ENCODE measurements at places on chromosomes 6 and 20.

DNA sequence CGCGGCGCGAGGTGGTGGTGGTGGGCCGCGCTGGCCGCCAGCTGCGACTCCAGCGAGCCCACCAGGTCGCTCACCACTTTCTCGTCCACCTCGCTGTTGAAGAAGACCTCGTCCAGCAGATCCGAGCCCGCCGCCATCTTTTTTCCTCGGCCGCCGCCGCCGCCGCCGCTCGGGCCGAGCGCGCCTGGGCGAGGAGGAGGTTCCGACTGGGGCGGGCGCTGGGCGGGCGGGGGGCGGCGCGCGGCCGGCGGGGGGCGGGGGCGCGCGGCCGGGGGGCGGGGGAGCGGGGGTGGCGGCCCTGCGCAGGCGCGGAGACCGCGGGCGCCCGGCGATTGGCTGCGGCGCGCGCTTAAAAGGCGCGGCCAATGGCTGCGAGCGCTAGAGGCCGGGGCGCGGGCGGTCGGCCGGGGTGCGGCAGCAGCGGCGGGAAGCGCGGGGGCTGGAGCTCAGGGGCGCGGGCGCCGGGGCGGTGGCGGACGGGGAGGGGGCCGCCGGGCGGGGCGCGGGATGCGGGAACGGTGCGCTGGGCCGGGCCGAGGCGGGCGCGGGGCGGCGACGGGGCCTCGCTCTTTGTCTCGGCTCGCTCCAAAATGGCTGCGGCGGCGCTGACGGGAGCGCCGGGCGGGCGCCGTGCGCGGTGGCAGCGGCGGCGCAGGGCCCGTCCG, at the start of gene TAF4:
TAF4 (minus strand) TSS at position 208 of the 665 bp plus-strand sequence; CDS start at position 137, 71 bp downstream.
- peak; percentile 33 for DNase-seq

GRCh38 chr20:41002842-41003142, 25.8 kb upstream of the TOP1 start:
- no peak for DNase-seq

DNA sequence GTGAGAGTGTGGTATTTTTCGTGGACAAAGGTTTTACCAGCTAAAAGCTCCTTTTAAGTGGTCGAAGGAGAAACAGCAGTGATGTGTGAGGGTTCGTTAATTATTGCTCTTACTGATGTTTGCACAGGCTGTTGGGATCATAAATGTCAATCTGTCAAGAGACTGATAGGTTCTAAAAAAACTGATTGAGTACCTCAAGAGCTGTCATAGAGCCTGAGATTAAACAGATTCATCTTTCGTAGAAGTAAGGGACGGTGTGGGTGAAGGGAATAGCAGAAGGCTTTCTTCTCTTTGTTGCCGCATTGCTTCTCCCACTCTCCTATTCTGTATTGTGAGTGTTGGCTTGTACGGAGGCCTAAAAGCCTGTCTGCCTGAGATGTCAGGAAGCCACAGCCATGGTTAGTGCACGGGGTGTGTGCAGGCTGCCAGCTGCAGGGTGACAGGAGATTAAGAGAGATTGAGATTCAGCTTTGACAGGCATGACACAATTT, 291.0 kb downstream of the ZFAND3 start:
- DNase-seq: no peak

GRCh38 chr6:31874836-31875572, 3.8 kb downstream of the SLC44A4 start:
- DNase-seq: no peak

GRCh38 chr20:20520776-20521175, 152.9 kb downstream of the INSM1 start:
- no peak for DNase-seq

DNA sequence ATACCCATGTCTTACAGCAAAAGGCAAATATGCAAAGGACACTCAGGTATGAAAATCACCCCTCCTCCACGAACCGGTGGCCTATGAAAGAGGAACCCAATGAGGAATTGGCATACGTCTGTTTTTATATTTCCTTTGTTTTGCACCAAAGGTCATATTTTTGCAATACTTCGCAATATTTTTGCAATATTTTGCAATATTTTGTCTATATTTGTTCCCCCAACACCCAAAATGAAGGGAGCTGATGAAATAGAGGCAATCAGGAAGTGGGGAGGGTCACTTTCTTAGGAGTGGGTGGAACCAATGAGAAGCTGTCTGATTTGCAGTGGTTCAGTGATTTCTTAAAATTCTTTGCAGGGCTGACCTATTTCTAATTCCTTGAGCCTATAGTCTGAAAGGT, 296.8 kb upstream of the TSHZ2 start:
- DNase-seq: no peak
